ENCODE measurements at places on chromosomes 7 and 10.

DNA sequence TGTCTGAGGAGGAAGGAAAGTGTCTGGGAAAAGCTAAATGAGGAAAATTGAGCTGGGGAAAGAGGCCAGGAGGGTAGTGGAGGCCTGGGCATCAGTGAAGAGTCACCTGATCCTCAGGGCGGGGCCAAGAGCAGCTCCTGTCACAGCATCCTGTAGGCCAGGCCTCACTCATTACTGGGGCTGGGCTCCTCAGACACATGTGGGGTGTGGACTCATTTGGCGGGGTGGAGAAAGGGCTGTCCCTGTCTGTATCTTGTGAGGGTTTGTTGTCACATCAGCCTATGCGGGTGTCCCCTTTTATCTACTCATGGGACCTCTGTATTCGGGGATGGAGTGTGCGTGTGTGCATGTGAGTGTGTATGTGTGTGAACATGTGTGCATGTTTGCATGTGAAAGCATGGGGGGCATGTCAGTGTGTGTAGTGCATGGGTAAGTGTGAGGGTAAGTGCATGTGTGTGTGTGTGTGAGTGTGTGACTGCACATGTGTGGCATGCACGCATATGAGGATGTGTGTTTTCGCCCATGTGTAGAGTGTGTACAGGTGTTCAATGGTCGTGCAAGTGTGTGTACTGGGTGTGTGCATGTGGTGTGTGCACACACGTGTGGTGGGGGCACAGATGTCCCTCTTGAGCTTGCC, 67.8 kb downstream of the RAMP3 start:
- no peak for DNase-seq

DNA sequence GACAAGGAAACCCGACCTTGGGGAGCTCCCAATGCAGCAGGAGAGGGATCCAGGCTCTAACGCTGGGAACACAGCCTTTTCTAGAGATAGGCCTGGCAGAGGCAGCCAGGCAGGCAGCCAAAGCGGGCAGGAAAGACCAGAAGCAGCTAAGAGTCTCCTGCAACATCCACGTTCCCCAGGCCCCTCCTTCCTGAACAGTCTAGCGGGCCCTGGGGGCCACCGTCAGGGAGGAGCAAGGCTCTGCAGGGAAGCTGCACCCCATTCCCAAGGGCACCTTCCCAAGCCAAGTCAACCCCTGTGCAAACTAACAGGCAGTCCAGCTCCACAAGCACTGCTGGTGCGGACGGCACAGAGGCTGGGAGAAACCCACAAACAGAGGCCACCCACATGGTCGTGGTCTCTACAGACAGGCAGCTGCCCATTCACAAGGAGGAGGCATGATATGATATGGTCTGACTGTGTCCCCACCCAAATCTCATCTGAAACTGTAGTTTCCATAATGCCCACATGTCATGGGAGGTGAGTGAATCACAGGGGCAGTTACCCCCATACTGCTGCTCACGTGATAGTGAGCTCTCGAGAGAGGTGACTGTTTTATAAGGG, 115.7 kb downstream of the MAD1L1 start:
- no peak for DNase-seq

DNA sequence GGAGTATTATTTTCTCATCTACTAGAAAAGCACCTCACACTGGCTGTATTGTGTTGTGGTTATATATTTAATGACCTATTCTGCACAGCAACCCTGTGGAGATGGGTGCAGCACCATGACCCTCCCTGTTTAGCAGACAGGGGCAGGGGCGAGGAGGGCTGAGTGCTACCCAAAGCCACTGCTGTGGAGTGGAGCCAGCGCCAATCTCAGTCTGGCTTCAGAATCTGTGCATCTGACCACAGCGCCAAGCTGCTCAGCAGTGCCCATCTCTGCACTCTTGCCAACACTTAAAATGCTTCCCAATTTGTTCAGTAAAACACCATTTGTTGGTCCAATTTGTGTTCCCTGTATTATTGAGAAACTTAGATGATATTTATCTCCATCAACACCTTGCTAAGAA, 239.1 kb downstream of the ZMYND11 start:
- no peak for DNase-seq

- no peak for DNase-seq
These were observed 117.3 kb downstream of the THSD7A start for GRCh38 chr7:11714676-11715075.

DNA sequence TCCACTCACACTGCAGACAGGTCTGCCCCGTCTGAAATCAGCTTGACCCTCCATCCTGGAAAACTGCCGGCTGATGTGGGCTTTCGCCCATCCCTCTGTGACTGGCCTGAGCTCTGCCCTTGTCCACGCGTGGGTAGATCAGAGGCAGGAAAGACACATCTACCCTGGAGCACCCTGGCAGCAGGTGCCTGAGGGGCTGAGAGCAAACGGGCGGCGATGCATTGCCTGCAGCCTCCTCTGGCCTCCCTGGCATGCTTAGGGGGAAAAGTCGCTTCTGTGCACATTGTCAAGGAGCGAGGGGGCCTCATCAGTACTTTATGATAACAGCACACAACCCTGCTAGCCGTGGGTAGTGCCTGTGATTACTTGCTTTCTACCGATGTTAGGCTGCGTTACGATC, 109.4 kb downstream of the ADARB2 start:
- no peak for DNase-seq

DNA sequence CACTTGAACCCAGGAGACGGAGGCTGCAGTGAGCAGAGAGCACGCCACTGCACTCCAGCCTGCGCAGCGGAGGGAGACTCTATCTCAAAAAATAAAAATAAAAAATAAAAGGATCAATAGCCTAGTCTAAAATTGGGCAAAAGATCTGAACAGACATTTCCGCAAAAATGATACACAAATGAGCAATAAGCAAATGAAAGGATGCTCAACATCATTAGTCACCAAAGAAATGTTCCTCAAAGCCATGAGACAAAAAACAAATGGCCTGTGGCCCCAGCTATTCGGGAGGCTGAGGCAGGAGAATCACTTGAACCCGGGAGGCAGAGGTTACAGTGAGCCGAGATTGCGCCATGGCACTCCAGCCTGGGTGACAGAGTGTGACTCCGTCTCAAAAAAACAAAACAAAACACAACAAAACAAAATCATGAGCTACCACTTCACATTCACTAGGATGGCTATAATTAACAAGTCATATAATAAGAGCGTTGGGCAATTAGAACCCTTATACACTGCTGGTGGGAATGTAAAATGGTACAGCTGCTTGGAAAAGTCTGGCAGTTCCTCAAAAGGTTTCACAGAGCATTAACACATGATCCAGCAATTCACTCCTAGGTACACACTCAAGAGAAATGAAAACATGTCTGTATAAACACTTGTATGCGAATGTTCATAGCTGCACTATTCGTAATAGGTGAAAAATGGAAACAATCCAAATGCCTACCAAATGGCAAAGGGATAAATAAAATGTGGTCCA, 3.1 kb downstream of the DAGLB start:
- DNase-seq = no peak

- no peak for DNase-seq
These were observed 26.0 kb downstream of the ARHGAP12 start for GRCh38 chr10:31902625-31903024.

- no peak for DNase-seq
These were observed 80.6 kb upstream of the GATAD1 start for GRCh38 chr7:92366730-92367129.

- no peak for DNase-seq
These were observed 168.6 kb downstream of the LRMDA start for GRCh38 chr10:75599875-75600648.

GRCh38 chr10:31977440-31978155, 49.0 kb upstream of the ARHGAP12 start:
- DNase-seq = no peak

- no peak for DNase-seq
These were observed 194.7 kb upstream of the SEMA3A start for GRCh38 chr7:84389242-84389641.

- DNase-seq = no peak
These were observed 434.8 kb downstream of the KCNMA1 start for GRCh38 chr10:77202857-77203256.

DNA sequence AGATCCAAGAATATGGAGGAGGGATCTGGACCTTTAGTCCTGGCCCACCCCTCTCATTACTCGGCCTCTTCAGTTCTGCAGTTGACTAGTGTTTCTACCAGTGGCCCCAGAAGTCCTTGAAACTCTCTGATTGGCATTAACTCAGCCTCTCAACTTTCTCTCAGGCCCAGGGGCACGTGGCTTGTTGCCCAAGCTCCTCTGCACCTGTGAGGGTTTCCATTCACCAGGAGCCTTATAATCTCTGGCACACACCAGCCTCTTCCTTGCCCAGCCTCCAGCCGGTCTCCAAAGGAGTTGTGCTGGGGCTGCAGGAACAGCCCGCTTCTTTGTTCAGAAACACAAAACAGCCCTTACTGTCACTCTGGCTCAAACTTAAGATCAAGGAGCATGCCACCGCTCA, 47.6 kb upstream of the ZPBP start:
- no peak for DNase-seq

DNA sequence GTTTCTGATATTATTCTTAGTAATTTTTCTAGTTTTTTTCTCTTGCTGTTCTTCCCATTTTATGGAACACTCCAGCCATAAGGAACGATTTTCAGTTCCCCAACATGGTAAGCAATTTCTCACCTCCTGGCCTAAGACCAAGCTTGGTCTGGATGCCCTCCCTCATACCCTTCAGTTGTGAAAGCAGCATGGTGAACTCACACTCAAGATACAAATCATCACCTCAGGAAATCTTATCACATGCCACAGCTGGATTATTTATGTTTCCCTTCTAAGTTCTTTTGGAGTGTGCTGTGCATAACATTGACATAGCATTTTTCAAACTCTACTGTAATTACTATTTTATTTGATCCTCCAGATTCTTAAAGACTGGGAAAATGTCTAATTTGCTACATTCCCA, 216.6 kb downstream of the AGMO start:
- no peak for DNase-seq

DNA sequence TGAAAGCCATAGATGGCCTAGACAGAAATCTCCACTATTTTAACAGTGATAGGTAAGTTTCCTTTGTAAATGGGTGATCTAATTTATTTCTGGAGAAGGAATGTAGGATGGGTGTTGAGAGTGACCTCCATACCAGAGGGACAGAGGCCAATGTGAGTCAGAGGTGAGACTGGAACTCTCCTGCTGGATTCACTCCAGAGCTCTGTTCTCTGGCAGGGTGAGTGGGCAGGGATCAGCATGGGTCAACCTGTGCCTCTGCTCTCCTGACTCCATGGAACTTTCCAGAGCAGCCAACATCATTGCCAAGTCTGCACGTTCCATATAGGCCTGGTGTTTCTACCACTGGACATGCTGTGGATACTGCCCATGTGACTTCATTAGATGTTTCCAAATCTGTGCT, 11.4 kb downstream of the AKR1C3 start:
- no peak for DNase-seq
